Upper lobe of right lung (tissue), 1 donor: ENCODE measurements at places on chromosomes 16 and 17.

- peaks cover 9% of the 10 kb centered on the region for H3K27me3 ChIP-seq
- no peaks in the 10 kb centered on the region for H3K4me1 ChIP-seq
- H3K36me3 ChIP-seq, result no peaks in the 10 kb centered on the region
- DNase-seq, result no peak
Measured at GRCh38 chr16:87664792-87665191, 62.5 kb downstream of the JPH3 start.

DNA sequence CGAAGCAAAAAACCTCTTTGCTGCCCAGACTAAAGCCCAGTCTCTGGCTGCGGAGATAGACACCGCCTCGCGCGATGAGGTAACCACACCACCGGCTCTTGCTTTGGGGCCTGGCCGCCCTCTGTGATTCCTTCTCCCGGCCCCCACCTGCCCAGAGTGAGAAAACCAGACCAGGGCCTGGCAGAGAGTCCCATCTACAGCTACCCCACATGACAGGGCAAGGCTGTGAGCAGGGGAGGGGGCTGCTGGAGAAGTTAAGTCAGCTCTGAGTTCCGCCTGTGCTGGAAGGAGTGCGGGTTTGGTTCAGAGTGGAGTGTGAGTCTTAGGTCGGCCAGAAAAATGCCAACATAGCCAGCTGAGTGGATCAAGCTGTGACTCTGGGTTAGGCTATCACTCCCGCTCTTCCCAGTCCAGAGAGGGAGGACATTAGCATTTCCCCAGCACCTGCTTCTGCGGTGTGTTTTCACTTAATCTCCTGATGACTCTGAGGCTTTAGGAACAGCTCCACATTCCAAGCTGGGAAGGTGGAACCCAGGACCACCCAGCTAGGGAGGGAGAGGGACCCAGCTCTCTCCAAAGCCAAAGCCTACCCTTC, 139.0 kb downstream of the RAB11FIP4 start:
- no peak for DNase-seq
- H3K4me1 ChIP-seq, result no peaks in the 10 kb centered on the region
- H3K27ac ChIP-seq, result no peak overlapping the region
- H3K27me3 ChIP-seq, result no peaks in the 10 kb centered on the region

- no peaks in the 10 kb centered on the region for H3K27me3 ChIP-seq
- peaks cover 30% of the 10 kb centered on the region for H3K4me1 ChIP-seq
- DNase-seq, result no peak
- H3K27ac ChIP-seq, result peak overlapping the region; percentile 64
- H3K36me3 ChIP-seq, result no peaks in the 10 kb centered on the region
- peak overlapping the region; percentile 34 for H3K4me3 ChIP-seq
Measured at GRCh38 chr17:50421308-50422051, 4.5 kb upstream of the ACSF2 start.

- H3K4me3 ChIP-seq, result no peak overlapping the region
- H3K27me3 ChIP-seq, result no peaks in the 10 kb centered on the region
- peak overlapping the region; percentile 66 for H3K27ac ChIP-seq
- no peaks in the 10 kb centered on the region for H3K4me1 ChIP-seq
- H3K36me3 ChIP-seq, result peaks cover 98% of the 10 kb centered on the region
- no peak for DNase-seq
Measured at GRCh38 chr17:5430413-5430999, 8.4 kb downstream of the C1QBP start.

- H3K27ac ChIP-seq, result peak overlapping the region; percentile 55
- no peak overlapping the region for H3K4me3 ChIP-seq
- H3K27me3 ChIP-seq, result no peaks in the 10 kb centered on the region
- DNase-seq, result peak; percentile 66
- peaks cover 31% of the 10 kb centered on the region for H3K36me3 ChIP-seq
- peaks cover 21% of the 10 kb centered on the region for H3K4me1 ChIP-seq
Measured at GRCh38 chr16:50038756-50039529, 13.9 kb downstream of the CNEP1R1 start.

DNA sequence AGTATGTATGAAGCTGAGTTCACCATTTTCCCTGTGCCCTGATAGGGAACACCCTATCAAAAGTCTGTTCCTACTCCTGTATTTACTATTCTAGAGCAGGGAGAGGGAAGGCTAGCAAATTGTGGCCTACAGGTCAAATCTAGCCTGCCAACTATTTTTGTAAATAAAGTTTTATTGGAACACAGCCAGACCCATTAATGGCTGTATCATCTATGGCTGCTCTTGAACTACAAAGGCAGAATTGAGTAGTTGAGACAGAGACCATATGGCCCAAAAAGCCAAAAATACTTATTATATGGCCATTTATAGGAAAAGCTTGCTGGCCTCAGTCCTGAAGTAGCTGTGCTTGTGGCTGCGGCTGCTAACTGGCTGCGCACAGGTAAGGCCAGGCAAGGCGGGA, 4.3 kb upstream of the ALDOC start:
- H3K4me3 ChIP-seq, result no peak overlapping the region

DNA sequence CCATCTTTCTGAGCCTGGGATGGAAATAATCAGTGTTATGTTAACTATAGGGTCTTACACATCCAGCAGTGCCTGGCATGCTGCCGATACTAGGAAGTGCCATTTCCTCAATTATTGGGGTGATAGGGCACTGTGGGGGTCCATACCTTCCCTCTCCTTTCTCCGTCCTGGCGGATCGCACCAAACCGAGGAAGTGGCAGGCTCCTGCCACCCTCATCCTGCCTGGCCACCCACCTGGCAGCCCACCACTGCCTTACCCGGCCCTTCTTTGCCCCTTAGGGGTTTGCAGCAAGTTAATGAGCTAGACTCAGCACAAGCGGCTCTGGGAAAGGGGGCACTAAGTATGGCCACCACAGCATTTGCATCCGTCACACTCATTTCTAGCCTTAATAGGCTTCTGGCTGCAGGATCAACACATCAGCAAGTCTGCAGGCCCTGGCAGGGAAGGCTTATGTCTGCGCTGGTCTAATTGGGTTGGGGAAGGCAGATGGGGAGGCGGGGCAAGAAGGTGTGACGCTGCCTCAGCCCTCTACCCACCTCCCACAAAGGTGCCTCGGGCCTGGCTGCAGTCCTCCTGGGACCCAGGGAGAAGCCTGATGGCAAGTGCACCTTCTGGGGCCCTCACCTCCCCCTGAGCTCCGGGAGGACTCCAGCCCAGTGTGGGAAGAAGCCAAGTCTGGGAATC, 28.6 kb downstream of the DCAKD start:
- no peak overlapping the region for H3K4me3 ChIP-seq
- DNase-seq, result no peak
- no peak overlapping the region for H3K27ac ChIP-seq
- H3K36me3 ChIP-seq, result no peaks in the 10 kb centered on the region
- H3K27me3 ChIP-seq, result peaks cover 9% of the 10 kb centered on the region

DNA sequence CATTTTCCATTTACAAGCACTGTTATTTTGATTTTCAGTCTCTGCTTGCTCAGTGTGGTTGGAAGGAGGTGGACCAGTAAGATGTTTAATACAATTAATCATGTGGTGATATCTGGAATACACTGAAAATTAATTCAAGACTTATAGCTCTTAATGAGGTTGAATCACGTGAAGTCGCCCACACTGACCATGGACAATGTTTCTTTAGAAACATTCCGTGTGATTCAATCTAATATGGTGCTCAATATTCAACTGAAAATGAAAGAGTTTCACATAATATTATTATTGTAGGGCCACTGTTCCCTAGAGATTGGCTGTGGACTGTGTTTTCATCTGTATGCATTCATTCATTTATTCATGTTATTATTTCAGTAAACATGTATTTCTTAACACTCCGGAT, 45.2 kb upstream of the MAF start:
- DNase-seq, result no peak
- no peak overlapping the region for H3K27ac ChIP-seq
- H3K4me1 ChIP-seq, result no peaks in the 10 kb centered on the region
- no peaks in the 10 kb centered on the region for H3K36me3 ChIP-seq
- H3K27me3 ChIP-seq, result no peaks in the 10 kb centered on the region

GRCh38 chr17:82787081-82787848, 35.4 kb downstream of the TBCD start:
- peaks cover 12% of the 10 kb centered on the region for H3K36me3 ChIP-seq
- no peak for DNase-seq
- H3K27me3 ChIP-seq, result no peaks in the 10 kb centered on the region
- H3K27ac ChIP-seq, result no peak overlapping the region
- peaks cover 2% of the 10 kb centered on the region for H3K4me1 ChIP-seq

DNA sequence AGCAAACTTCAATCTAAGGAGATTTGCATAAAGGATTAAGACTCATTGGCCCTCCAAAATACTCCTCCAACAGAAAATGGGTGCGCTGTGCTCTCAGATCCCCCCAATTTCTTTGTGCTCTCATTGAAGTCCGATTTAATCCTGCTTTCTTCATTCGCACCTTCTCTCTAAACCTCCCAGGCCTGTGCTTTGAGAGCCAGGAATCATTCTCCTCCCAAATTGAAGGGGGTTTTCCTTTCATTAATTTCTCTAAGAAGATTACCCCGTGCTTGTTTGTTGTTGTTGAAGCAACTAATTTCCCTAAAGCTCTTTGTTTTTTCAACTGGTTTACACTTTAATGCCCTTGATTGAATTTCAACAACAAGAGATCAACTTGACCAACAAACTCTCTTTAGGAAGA, 304.2 kb upstream of the IRX3 start:
- H3K36me3 ChIP-seq, result no peaks in the 10 kb centered on the region
- no peaks in the 10 kb centered on the region for H3K4me1 ChIP-seq
- DNase-seq, result no peak
- H3K27ac ChIP-seq, result no peak overlapping the region
- no peak overlapping the region for H3K4me3 ChIP-seq

- no peak overlapping the region for H3K27ac ChIP-seq
- peak overlapping the region; percentile 60 for H3K4me3 ChIP-seq
- H3K4me1 ChIP-seq, result no peaks in the 10 kb centered on the region
- H3K27me3 ChIP-seq, result no peaks in the 10 kb centered on the region
Measured at GRCh38 chr16:80804056-80804525, 307 bp downstream of the CDYL2 start.

DNA sequence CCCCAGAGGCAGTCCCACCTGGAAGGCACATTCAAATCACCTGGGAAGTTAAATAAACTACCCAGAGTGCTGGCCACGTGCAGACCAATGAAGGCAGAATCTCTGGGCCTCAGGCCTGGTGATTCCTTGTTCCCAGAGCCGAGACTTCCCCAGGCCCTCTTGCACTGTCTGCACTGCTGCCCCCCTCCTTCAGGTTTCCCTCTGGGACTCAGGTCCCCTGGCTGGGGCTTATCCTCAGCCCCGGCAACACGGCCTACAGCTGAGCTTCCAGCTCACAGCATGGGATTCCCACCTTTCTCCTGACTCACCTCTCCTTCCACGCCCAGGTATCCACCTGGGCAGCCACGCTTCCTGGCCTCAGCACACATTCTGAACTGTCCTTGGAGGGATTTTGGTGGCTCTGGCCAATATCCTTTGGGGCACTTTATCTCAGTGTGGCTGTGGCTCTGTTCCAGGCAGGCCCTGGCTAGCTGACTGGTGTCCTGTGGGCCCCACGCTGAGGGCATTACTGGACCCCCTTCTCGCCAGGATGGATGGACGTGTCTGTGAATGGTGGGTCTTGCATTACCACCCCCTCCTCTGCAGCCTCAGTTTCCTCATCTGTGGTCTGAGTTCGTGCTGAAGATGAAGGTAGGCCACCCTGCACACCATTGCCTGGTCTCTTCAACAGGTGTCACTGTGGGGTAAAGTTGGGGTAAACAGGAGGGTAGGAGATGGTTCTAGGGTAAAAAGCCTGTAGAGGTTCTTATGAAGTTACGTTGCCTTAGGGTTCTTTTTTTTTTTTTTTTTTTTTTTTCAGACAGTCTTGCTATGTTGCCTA, 165.7 kb downstream of the IRF8 start:
- H3K4me1 ChIP-seq, result peaks cover 6% of the 10 kb centered on the region
- DNase-seq, result no peak
- no peak overlapping the region for H3K4me3 ChIP-seq
- H3K27me3 ChIP-seq, result peaks cover 3% of the 10 kb centered on the region
- H3K36me3 ChIP-seq, result no peaks in the 10 kb centered on the region
- no peak overlapping the region for H3K27ac ChIP-seq

- no peak overlapping the region for H3K4me3 ChIP-seq
- no peaks in the 10 kb centered on the region for H3K27me3 ChIP-seq
- H3K36me3 ChIP-seq, result no peaks in the 10 kb centered on the region
- peaks cover 17% of the 10 kb centered on the region for H3K4me1 ChIP-seq
- no peak overlapping the region for H3K27ac ChIP-seq
Measured at GRCh38 chr17:73595479-73595878, 48.8 kb downstream of the SDK2 start.

DNA sequence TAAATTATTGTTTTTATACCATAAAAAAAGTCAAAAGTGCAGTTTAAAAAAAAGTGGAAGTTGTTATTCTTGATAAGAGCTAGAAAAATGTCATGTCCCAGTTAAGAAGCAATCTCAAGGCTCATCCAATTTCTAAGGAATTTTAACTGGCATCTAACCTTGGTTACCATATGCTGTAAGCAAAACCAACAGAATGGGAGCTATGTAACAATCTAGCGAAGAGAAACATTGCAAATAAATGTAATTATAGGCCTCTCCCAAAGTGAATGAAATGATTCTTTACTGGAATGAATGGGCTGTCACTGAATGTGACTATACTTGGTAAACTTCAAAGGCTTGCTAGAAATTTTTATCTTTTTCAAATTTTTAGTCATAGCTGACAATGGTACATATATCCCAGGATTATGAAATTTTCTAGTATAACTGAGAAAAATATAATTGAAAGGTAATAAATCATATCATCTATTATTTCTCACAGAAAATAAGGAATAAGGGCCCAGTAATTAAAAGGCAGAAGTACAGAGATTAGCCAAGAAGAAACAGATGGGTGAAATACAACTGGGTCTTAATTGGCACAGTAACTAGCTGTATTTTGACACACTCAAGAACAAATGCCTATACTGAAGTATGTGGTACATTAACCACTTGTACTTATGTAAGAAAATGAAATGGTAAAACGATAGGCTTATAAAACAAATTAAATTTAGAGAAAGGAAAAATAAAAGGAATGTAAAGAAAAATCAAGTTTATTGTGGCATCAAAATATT, 61.5 kb downstream of the NETO2 start:
- no peaks in the 10 kb centered on the region for H3K36me3 ChIP-seq
- DNase-seq, result no peak
- H3K27ac ChIP-seq, result no peak overlapping the region
- no peaks in the 10 kb centered on the region for H3K4me1 ChIP-seq

GRCh38 chr16:8928467-8928957, 35.2 kb downstream of the USP7 start:
- H3K4me1 ChIP-seq, result peaks cover 14% of the 10 kb centered on the region
- no peaks in the 10 kb centered on the region for H3K27me3 ChIP-seq
- DNase-seq, result no peak
- no peak overlapping the region for H3K4me3 ChIP-seq
